Fibroblast of villous mesenchyme (primary cell): ENCODE measurements at places on chromosomes 13 and 19. TPM values are rescaled to one million over a fixed set of nuclear protein-coding genes. Genes with fewer than 3 reads are reported as not detected.

- DNase-seq, result peak; percentile 36
Measured at GRCh38 chr19:4889034-4889815, 13.5 kb downstream of the ARRDC5 start.

DNA sequence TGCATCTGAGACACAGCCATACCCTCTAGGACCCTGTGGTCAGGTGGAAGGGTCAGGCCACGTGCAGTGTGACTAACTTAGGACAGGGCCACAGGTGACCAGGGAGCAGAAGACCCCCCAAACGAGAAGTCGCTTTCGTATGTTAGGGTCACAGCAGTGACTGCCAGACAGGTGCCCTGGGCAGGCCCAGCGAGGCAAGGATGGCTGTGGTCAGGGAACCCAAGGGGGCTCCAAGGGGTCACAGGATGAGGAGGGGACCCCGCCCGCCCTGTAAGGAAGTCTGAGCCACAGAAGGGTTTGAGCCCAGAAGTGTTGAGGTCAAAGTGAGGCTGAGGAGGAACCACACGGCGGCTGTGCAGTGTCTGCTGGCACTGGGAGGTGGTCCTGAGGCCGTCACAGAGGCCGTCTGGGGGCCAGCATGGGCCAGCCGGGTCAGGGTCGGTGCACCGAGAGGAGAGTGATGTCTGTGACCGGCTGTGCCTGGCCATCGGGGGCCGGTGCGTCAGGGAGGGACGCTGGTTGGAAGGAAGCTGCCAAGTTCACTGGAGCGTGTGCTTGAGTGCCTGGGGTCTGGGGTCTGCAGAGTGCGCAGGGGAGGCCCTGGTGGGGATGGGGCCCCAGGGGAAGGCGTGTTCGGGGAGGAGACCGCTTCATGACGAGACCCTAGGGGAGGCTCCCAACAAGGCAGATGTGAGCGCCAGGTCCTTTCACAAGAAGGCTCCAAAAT, 24.8 kb upstream of the TMEM255B start:
- no peak for DNase-seq

DNA sequence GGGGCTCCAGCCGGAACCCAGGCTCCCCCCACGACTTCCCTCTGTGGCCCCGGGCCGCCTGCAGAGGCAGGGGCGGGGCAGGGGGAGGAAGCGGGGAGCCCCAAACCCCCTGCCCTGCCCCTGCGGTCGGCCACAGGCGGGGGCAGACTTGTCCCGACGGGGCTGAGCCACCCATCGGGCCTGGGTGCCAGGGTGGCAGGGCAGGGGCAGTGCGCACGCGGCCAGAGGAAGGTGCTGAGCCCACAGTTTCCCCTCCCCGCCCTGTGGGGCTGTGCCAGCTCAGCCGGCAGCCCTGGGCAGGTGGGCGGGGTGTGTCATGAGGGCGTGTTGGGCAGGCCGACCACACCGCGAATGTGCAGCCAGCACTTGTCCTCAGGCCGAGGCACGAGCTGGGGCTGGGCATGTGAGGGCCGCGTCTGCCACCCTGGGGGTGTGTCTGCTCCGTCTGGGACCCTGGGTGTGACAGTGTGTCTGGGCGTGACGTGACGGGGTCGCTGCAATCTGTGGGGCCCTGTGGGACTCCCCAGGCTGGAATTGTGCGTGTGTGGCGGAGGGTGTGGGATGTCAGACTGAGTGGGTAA, 17.7 kb downstream of the CCDC97 start:
- no peak for DNase-seq

GRCh38 chr19:43316591-43317319, 36.7 kb upstream of the CD177 start:
- peak; percentile 30 for DNase-seq

DNA sequence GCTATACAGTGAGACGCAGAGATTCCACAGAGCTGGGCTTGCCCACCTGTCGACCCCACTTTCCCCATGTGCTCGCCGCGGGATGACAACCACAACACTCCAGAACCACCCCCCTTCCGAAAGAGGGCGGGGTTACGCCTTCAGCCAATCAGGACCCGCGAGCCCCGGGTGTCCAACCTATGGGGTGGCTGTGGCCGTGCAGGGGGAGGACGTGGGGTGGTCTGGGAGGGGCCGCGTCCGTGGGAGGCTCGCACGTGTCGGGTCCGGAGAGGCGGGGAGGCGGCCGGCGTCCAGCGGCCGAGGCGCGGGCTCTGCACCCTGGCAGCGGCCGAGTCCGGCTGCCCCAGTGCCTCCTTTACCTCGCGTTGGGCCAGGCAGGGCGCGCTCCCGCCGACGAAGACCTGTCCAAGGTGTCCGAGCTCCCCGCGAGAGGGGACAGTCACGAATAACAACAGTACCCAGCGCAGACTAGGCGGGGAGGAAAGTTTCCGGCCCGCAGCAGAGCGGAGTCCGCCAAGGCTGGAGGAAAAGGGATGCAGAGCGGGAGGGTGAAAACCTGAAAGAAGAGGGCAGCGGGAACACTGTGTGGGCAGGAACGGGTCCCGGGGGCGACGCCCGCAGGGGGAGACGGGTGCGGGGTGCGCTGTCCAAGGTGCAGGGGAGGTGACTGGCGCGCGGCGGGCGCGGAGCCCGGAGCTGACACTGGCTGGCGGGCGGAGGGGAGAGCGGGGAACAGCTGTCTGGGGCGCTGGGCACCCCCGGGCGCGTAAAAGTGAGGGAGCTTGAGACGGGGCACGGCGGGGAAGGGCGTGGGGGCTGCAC, 911 bp downstream of the ENOX1 start:
- DNase-seq, result peak; percentile 67

- DNase-seq, result no peak
Measured at GRCh38 chr13:40207001-40207478, 459.4 kb downstream of the FOXO1 start.

GRCh38 chr13:73062468-73062867, 3.7 kb downstream of the KLF5 start:
- no peak for DNase-seq

DNA sequence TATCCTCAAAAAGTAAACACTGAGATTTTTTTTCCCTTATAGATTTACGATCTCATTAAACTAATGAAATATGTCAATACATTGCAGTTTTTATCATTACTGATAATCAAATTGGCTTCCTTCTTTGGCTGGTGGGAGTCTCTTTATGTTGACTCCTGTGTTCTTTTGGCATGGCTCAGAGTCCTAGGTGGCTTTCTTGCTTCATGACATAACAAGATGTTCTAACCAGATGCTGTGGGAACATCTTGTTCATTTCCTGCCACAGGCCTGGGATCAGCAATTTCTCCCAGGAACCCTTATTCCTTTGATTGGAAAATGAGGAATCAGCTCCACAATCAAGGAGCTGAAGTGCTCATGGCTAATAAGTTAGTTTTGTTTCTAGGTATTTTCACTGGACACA, 13.2 kb upstream of the CYP4F22 start:
- DNase-seq, result no peak

DNA sequence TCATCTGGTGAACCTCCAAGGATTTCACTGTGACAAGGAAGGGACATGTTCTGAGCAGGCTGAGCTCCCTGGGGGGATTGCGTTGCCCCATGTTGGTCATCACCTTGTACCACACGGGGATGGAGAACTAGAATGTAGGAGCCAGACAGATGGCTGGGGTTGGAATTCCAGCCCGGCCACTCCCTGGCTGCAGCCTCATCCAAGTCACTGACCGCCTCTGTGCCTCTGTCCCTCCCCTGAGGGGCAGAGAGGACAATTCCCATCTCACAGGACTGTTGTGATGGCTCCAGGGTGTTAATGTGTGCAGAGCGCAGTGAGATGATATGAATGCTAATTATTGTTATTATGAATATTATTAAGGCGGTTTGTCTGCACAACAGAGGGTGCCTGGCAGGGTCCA, 24.1 kb downstream of the ADGRL1 start:
- no peak for DNase-seq

DNA sequence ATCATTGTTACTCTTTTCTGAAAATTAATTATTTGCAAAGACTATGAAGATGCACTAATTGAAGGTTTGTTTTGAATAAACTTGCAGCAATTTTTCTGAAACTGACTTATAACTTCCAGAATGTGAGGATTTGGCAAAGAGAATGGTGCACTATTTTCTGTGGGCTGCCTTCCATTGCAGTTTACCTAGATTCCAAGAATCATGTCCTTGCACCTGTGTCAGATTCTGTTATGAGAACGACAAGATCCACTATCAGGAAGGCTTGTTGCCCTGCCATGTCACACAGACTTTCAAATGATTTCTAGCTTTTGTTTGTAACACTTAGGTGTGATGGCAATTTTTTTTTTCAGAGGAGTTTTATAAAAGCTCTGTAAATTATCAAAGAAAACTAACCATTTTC, 5.6 kb upstream of the SLAIN1 start:
- DNase-seq, result no peak

DNA sequence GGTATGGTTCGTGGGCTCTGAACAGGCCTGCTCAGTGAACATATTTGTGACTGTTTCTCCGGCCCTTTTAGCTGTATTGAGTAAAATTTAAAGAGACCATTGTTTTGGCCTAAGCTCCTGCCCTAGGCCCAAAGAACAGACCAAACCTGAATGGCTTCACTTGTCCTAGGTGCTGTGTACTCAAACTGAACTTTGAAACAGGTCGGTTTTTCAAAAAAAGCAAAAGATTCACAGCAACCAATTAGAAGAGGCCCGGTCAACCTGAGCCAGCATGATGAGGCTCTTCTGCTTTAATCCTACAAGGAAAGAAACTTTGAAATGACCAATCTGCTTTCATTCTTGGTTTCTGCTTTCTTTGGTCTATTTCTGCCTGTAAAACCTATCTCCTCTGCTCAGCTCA, 50.6 kb downstream of the USPL1 start:
- DNase-seq, result no peak

DNA sequence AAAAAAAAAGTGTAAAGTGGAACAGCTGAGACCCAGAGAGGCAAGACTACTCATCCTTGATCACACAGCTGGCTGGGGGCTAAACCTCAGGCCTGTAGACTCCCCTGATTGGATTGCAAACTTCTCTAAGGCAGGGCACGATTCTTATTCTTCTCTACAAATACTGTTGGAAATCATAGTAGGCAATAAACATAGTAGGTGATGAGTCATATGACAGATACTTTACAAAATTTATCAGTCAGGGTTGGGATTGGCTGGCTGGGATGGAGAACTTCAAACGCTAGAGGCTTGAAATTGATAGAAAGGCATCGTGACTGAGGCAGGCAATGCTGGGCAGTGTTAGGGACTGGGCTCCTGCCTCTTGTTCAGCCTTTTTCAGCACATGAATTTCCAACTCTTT, 5.9 kb upstream of the MATK start:
- DNase-seq, result no peak

GRCh38 chr19:1103132-1103707, 574 bp upstream of the GPX4 start:
- DNase-seq, result no peak

ARL11 gene
- total RNA-seq, result not detected in 2 replicates

ZNF837 gene
- total RNA-seq, result 1.7 and 2.9 TPM in 2 replicates

ZNF667 gene
- 0.97 and 2.6 TPM in 2 replicates for total RNA-seq

CASP14 gene
- not detected in 2 replicates for total RNA-seq

PEG3 gene
- total RNA-seq, result 0.32 and 0.43 TPM in 2 replicates

CADM4 gene
- total RNA-seq, result 7.7 and 22.0 TPM in 2 replicates
